ENCODE measurements at places on chromosomes 11 and 22.
A peak's percentile ranks its signal among the peaks of the same experiment; 100 is the strongest.

- no peak for DNase-seq
Observed at GRCh38 chr11:116162886-116163230, 609.9 kb downstream of the BUD13 start.

GRCh38 chr11:110184456-110184855 lies 91.3 kb downstream of the ZC3H12C start:
- DNase-seq, result no peak

GRCh38 chr11:19701421-19701820 lies 11.2 kb upstream of the NAV2 start:
- no peak for DNase-seq

DNA sequence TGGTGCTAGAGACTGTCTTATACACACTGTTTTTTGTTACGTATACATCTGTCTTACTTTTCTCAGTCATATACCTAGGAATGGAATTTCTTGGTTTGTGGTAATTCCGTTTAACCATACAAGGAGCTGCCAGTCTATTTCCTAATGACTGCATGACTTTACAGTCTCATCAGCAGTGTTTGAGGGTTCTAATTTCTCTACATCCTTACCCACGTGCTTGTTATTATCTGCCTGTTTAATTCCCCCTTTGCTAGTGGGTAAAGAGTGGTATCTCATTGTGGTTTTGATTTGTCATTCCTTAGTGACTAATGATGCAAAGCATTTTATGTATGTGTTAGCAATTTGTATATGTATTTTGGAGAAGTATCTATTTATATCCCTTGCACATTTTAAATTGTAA lies 1008.0 kb downstream of the FAM181B start:
- DNase-seq, result no peak

GRCh38 chr11:8336356-8337129 lies 72.9 kb upstream of the LMO1 start:
- no peak for DNase-seq

GRCh38 chr22:43262990-43263644 lies 76.2 kb upstream of the TTLL12 start:
- peak; percentile 92 for DNase-seq

DNA sequence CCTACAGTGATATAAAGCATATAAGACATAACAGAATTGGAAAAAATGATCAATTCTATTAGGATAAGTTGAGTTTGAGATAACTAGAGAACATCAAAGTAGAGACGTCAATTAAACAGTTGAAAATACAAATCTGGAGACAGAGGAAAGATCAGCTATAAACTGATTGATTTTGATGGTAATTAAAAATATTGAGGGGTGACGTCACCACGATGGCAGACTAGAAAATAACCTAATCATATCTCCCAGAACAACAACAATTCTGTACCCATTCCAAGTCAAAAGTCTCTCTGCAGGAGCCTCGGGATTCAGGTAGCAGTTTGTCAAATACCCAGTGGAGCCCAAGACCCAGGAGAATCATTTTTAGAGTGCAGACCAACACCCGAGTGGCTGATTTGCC lies 28.9 kb downstream of the MS4A13 start:
- no peak for DNase-seq

DNA sequence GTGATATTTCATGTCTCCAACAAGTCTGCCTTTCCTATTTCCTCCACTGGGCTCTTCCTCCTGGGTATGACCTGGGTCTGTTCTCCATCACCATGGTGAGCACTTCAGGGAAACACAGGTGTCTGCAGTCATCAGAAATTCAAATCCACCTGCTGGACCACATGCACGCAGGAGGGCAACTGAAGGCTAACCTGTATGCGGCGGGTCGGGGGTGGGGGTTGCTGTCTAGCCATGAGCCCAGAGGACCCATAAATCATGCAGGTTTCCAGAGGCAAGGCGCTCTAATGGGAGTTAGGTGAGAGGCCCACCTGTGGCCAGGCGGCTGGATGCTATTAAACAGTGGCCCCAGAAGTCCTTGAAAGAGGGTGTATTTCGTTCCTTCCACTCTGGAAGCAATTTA lies 11.1 kb upstream of the PAMR1 start:
- DNase-seq, result no peak

GRCh38 chr11:96338910-96339705 lies 3.9 kb downstream of the MAML2 start:
- no peak for DNase-seq

GRCh38 chr11:12746593-12747097 lies 72.4 kb downstream of the TEAD1 start:
- no peak for DNase-seq

- no peak for DNase-seq
Observed at GRCh38 chr11:87810486-87810885, 364.8 kb downstream of the RAB38 start.

- no peak for DNase-seq
Observed at GRCh38 chr22:46504584-46504983, 32.8 kb downstream of the CELSR1 start.

GRCh38 chr11:44051171-44051570 lies 3.4 kb downstream of the ACCSL start:
- DNase-seq, result no peak

GRCh38 chr11:13105237-13105844 lies 96.2 kb downstream of the RASSF10 start:
- DNase-seq, result peak; percentile 91

- DNase-seq, result no peak
Observed at GRCh38 chr22:35152316-35152715, 86.4 kb downstream of the ISX start.

DNA sequence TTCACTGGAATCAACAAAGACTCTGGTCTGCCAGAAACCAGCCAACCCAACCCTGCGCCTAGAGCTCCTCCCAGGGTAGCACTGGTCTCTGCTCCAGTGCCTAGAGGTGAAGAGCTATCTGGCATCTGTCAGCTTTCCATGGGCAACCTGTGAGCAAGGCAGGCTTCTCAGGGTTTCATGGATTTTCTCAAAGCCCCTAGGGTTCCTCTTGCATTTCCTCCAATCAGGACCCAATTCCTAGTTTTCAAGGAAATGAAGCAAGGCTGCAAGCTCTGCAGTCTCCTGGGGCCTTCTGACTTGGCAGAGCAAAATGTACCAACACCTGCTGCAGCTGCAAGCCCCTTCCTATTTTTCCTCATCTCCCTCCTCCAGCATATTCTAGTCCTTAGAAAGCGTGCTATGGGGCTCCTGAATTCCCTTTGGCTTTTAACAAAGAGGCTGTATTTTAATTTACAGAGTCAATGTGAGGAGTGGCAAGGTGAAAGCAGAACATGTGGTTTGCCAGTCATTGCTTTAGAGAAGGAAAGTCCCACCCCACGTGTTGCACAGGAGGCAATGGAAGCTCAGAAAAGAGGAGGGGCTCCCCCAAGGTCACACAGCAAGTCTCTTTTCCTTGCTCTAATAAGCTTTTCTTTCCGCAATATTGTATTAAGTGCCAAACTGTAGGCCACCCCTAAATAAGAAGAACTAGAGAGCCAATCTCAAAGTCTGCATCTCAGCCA lies 33.0 kb upstream of the RIC3 start:
- DNase-seq, result no peak

DNA sequence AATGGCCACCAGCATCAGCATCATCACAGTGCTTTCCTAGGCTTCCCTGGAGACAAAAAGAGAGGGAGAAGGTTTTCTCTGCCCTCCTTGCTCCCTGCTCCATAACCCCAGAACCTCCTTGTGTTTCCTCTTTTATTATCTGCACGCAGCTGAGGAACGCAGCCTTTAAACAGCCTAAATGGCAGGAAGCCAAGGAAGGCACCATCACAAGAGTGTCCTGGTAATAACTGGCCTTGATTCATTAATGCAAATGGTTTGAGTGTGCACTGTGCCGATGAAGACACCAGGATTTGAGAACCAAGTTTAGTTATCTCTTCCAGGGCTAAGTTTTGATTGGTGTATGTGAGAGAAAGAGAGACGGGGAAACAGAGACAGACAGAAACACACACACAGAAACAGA lies 29.4 kb upstream of the DRD2 start:
- no peak for DNase-seq

- no peak for DNase-seq
Observed at GRCh38 chr11:16909359-16910035, 104.7 kb downstream of the PLEKHA7 start.

DNA sequence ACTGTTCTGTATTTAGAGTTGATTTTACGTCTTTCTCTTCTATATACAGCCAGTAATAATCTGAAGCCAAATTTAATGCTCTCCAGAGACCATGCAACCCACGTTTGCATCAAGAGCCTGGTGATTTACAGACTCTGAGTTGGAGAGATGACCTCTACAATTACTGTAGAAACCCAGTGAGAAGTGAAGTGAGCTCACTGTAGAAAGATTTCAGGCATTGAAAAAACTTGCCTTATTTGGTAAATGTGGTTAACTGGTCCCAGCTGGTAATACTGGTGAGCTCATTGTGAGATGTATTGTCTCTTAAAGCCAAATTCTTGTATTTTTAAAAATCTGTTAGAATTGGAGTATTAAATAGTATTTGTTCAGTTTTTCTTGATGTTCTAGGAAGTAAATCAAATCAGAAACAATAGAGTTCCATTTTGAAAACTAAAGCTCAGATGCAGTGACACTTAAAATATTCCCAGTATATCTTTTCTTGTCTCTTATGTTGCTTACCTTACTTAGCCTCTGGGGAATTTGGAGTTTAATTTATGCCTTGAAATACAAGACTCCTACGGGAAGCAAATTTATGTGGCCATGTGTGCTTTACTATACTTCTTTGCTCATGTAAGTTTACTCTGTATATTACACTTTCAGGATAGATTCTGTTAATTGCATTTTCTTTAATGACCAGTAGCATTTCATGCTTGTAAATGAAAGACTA lies 189.9 kb downstream of the ARHGAP42 start:
- DNase-seq, result no peak

DNA sequence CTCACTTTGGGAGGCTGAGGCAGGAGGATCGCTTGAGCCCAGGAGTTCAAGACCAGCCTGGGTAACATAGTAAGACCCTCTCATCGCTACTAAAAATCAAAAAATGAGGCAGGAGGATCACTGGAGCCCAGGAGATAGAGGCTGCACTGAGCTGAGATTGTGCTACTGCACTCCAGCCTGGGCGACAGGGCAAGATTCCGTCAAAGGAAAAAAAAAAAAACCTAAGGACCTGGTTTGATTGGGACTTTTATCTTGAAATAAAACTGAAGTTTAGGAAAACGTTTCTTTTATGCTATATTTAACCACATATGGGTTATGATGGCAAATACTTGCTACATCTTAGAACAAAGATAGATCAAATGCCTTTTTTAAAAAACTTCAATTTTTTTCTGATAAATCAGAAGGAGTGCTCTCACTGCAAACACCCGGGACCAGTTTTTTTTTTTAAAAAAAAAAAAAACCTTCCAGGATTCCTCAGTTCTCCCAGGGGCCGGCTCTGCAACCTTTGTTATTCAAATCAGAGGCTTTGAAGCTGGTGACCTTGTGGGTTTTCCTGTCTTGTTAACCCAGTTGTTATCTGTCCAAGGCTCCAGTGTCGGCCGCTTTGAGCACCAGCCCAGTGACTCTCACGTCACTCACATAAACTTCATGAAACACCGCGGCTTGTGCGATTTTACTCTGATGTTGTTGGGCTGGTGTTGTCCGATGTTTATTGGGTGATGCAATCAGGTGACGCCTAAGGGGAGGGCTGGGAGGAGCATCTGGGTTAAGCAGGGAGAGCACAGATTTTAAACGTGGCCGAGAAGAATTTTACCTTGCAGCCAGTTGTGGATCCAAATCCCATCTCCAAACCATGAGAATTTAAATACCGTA lies 24.7 kb upstream of the SLC22A12 start:
- DNase-seq, result peak; percentile 29

- DNase-seq, result peak; percentile 49
Observed at GRCh38 chr11:99766811-99767210, 746.1 kb downstream of the CNTN5 start.

DNA sequence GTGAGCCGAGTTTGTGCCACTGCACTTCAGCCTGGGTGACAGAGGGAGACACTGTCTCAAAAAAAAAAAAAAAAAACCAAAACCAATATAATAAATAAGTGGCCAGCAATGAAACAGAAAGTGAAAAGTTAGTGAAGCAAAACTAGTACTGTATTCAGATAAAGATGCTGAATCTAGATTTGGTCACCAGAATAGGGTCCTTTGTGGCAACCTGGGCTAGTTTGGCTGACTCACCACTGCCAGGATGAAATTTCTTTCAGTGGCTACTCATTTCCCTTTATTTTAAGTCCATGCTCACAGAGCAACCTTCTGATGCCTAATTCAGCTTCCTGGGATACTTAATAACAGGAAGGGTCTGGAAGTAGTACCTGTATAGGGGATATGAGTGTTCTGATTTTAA lies 26.0 kb downstream of the LIMK2 start:
- no peak for DNase-seq

DNA sequence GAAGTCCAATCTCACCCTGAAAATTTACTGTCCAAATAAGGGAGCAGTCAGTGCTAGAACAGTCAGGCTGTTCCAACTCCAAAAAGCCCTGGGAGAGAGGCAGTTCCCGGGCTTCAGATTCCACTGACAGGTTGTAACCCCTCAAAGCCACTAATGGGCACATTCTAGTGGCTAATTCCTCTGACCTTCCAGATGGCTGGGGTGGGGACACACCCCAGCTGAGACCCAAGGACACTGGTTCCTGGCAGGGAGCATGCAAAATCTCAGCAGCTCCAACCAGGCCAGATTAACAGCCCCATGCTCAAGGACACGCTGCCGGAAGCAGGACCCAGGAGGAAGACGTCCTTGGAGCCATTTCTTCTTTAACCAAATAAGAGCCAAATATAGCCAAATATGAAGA lies 92.7 kb downstream of the RPL27A start:
- no peak for DNase-seq

GRCh38 chr11:75100314-75100713 lies 3.6 kb upstream of the OR2AT4 start:
- DNase-seq, result peak; percentile 34

DNA sequence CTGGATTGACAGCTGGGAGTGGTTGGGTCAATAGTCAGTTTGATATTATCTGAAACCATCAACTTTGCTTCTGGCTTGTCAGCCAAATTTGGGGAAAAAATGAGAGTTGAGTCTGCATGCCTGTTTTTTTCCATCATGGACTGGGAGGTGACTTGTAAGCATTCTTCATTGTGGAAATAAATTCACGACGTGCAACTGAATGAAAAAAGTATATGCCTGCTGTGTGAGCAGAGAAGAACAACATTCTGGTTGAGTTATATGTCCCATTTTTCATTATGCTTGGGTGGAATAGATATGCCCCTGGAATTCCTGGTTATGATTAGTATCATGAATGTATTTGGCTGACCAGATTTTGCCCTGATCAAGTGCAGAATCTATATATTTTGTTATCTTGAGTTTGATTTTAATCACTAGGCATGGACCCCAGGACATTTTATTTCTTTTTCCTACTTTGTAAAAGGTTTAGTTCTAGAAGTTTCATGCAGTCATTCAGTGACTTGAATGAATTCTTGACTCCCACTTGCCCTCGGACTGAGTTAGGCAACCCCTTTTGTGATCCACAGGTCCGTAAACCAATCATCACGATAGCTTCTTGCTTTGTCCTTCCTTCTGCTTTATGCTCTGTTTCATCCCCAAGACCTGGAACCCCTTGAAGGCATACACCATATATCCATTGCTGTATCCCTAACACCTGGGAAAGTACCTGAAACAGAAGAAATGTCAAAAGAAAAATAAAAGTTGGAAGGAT lies 205.8 kb downstream of the NAV2 start:
- no peak for DNase-seq
